ENCODE measurements at places on chromosomes 4 and X. TPM values are rescaled to one million over a fixed set of nuclear protein-coding genes. Genes with fewer than 3 reads are reported as not detected.

Gene QRFPR
- total RNA-seq: not detected

Gene PNMA5
- total RNA-seq: not detected

Gene SHROOM4
- not detected for total RNA-seq

GRCh38 chrX:96689991-96690390 is 5.3 kb downstream of the DIAPH2 start:
- DNase-seq: no peak

- DNase-seq: no peak
Measured at GRCh38 chr4:138199568-138200235, 42.4 kb downstream of the SLC7A11 start.

GRCh38 chr4:139243448-139244365 is 36.3 kb downstream of the MGARP start:
- peak; percentile 81 for DNase-seq

- no peak for DNase-seq
Measured at GRCh38 chr4:72984351-72984750, 85.2 kb downstream of the COX18 start.

GRCh38 chr4:94913316-94913715 is 155.6 kb downstream of the BMPR1B start:
- no peak for DNase-seq

DNA sequence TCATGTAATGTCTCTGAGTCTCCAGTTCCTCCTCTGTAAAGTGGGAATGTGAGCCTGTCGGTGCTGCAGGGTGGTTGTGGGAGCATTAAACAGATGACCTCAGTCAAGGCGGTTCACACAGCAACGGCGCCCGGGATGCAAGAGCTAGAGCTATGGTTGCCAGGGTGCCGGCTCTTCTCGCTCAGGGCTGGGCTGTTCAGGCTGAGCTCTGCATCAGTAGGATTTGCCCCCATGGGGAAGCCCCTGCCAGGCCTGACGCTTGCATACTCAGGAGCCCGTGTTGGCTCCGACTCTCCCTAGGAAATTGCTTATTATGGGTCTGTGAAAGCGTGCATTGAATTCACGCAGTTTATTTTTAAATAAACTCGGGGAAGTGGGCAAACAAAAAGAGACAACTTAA is 67.3 kb downstream of the PSAPL1 start:
- no peak for DNase-seq
